Dermis blood vessel endothelial cell (primary cell): ENCODE measurements at places on chromosomes 7 and 10. TPM values are rescaled to one million over a fixed set of nuclear protein-coding genes. Genes with fewer than 3 reads are reported as not detected.

AKR1C8 gene
- 1.5 TPM in 1 of 2 replicates, not detected in the other for total RNA-seq

PTPN20 gene
- 1.1 and 5.3 TPM in 2 replicates for total RNA-seq

CLRN3 gene
- total RNA-seq = 0.19 TPM in 1 of 2 replicates, not detected in the other

GHRHR gene
- total RNA-seq = 0.09 TPM in 1 of 2 replicates, not detected in the other

BTBD16 gene
- total RNA-seq = not detected in 2 replicates

PPP1R3C gene
- total RNA-seq = 0.51 TPM in 2 replicates

FXYD4 gene
- not detected in 2 replicates for total RNA-seq

NUB1 gene
- 45.4 and 54.2 TPM in 2 replicates for total RNA-seq

CTBP2 gene
- total RNA-seq = 112 and 148 TPM in 2 replicates

RHBDD2 gene
- 15.3 and 18.1 TPM in 2 replicates for total RNA-seq

GIMAP4 gene
- total RNA-seq = 388 and 408 TPM in 2 replicates

TMEM209 gene
- 4.6 and 10.4 TPM in 2 replicates for total RNA-seq

PSTK gene
- 1.7 and 3.2 TPM in 2 replicates for total RNA-seq

PLXNA4 gene
- total RNA-seq = 1.5 and 14.9 TPM in 2 replicates

NPY4R2 gene
- not detected in 2 replicates for total RNA-seq

ASL gene
- total RNA-seq = 82.4 and 96.9 TPM in 2 replicates

PTPRE gene
- 178 and 216 TPM in 2 replicates for total RNA-seq

SEMA4G gene
- total RNA-seq = 1.9 and 2.6 TPM in 2 replicates

MALRD1 gene
- 0.09 TPM in 1 of 2 replicates, not detected in the other for total RNA-seq

INHBA gene
- total RNA-seq = 0.60 and 1.0 TPM in 2 replicates

PFKP gene
- total RNA-seq = 228 and 372 TPM in 2 replicates

TMEM270 gene
- not detected in 2 replicates for total RNA-seq

IFIT5 gene
- 12.4 and 20.3 TPM in 2 replicates for total RNA-seq

EVX1 gene
- not detected in 2 replicates for total RNA-seq

SLC29A3 gene
- total RNA-seq = 2.0 and 2.6 TPM in 2 replicates

AOC1 gene
- total RNA-seq = not detected in 2 replicates

CRTAC1 gene
- total RNA-seq = 0.51 and 1.3 TPM in 2 replicates

RNF133 gene
- 0.60 and 2.0 TPM in 2 replicates for total RNA-seq
